ENCODE measurements at places on chromosomes 6 and 20.

- no peak for DNase-seq
Measured at GRCh38 chr6:33807606-33808005, 3.8 kb upstream of the MLN start.

DNA sequence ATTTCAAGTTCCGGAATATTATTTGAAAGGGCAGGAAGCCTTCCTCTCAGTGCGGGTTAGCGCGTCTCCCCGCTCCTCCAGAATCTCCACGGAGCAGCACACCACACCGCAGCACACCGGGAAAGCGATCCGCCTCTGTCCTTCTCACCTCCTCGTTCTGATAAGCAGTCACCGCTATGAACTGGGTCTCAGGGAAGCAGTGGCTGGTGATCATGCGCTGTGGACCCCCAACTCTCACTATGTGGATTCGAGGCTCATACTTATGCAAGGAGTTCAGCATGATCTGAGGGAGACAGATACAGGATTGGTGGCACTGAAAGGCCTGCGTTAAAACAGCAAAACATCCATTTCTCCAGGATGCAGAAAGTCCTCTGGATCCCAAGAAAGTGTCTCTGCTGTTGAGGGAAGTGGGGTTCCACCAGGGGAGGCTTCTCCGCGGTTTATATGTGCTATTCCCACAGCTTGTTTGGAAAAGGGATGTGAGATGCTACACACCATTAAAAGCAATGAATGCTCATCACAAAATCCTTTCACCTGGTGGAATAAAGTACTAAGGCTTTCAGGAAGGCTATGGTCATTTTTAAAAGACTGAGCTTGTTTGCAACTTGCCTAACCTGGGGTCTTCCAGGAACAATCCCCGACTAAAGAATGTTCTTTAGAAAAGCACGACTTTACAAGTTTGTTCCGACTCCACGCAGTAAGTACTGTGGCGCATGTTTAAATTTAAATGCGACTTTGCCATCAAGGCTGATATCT, 1.9 kb downstream of the TBXT start:
- no peak for DNase-seq

- DNase-seq, result peak; percentile 81
Measured at GRCh38 chr6:92110403-92110802, 1309.0 kb downstream of the EPHA7 start.

- no peak for DNase-seq
Measured at GRCh38 chr6:129490521-129491255, 219.3 kb downstream of the ARHGAP18 start.

GRCh38 chr6:168133168-168133561, 54.2 kb upstream of the FRMD1 start:
- no peak for DNase-seq

GRCh38 chr6:141510803-141511202, 621.9 kb upstream of the GJE1 start:
- DNase-seq, result no peak

DNA sequence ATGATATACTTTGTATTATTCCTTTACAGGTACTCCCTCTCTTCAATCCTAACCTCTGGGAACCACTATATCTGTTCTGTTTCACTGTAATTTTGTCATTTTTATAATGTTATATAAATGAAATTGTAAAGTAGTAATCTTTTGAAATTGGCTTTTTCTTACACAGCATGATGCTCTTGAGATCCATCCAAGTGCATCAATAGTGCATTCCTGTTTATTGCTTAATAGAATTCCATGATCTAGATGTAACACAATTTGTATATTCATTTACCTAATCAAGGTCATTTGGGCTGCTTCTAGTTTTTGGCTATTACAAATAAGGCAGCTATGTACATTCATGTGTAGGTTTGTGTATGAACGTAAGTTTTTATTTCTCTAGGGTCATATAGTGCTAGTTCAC, 174.6 kb downstream of the KHDC1L start:
- DNase-seq, result no peak

GRCh38 chr20:37414224-37415035, 68.5 kb downstream of the SRC start:
- no peak for DNase-seq

- DNase-seq, result no peak
Measured at GRCh38 chr20:46122516-46123481, 4.7 kb downstream of the CD40 start.

GRCh38 chr20:58131551-58132142, 96.8 kb downstream of the ANKRD60 start:
- peak; percentile 24 for DNase-seq

GRCh38 chr6:43776799-43777776, 7.1 kb downstream of the VEGFA start:
- no peak for DNase-seq

DNA sequence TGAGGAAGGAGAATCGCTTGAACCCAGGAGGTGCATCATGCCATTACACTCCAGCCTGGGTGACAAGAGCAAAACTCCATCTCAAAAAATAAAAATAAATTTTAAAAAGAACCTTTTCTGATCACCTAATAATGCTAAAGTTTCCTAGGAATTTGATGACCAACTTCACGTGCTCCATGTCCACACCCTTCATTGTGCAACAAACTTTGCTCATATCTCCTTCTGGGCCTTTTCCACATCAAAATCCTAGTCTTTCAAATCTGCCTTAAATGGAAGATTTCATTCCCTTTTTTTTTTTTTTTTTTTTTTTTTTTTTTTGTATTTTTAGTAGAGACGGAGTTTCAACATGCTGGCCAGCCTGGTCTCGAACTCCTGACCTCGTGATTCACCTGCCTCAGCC, 112.5 kb upstream of the LOC128125822 start:
- DNase-seq, result no peak

DNA sequence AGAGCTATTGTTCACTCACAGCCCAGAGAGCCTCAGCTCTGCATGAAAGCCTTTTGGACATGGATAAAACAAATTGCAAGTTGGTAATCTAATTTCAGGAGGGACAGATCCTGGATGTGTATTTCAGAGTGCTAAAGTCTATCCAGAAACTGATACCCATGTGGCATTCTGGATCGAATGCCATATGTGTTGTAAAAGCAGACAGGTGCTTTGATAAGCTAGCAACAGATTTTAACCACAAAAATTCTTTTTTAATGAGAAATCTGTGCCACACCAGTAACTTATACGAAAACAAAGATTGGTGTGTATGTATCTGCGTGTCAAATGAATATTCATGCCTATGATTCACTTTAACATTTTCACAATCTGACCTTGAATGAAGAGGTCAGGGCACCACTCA, 936.6 kb upstream of the MAP3K7 start:
- DNase-seq, result no peak

DNA sequence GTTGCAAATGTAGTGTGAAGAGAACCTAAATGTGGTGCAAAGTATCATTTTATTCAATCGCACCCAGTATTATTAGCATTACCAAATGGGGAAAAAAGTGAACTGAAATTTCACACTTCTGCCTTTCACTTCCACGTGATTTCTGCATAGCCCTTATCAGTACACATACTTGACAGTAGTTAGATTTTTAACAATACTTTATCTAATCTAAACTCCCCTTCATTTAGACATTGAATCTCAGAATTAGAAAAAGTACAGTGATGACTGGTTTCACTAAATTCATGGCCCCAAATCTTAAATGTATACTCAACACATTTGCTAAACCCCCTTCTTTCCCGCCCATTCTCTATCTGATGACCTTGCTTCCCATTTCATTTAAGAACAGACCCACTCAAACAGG, 14.3 kb downstream of the STX7 start:
- DNase-seq, result no peak

GRCh38 chr6:22248513-22249308, 48.1 kb downstream of the PRL start:
- DNase-seq, result no peak

GRCh38 chr20:38631155-38632022, 29.8 kb downstream of the ARHGAP40 start:
- DNase-seq, result no peak

DNA sequence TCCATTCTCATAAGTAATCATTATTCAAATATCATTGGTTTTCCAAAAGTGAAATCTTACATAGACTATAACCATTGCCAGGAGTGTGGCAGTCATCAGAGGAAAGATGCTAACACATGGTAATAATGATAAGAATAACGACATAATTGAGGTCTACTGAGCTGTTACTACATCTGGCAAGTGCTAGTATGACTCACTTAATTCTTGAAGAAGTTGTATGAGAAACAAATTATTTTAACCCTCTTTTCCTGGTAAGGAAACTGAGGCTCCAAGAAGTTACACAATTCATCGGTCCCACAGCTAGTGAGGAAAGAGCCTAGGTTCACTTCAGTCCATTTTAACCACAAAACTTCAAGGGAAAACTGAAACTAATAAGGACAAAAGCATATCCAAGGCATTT, 335.6 kb upstream of the BTBD3 start:
- no peak for DNase-seq

DNA sequence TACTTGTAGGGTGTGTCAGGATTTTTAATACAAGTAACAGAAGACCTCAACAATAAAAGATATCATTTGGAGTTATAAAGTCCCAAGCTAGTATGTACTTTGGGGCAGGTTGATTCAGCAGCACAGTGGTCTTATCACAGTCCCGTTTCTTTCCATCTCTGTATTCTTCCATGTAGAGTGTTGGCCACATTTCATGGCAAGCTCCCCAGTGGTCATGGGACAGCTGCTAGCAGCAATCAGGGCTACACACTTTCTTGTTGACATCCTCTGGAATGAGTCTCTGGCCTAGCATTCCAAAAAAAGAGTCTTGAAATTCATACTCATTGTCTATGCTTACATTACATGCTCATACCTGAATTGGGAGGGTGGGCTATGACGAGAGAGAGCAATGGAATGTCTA, 53.2 kb downstream of the SOBP start:
- DNase-seq, result no peak

- no peak for DNase-seq
Measured at GRCh38 chr20:38559764-38560163, 21.2 kb upstream of the ADIG start.

DNA sequence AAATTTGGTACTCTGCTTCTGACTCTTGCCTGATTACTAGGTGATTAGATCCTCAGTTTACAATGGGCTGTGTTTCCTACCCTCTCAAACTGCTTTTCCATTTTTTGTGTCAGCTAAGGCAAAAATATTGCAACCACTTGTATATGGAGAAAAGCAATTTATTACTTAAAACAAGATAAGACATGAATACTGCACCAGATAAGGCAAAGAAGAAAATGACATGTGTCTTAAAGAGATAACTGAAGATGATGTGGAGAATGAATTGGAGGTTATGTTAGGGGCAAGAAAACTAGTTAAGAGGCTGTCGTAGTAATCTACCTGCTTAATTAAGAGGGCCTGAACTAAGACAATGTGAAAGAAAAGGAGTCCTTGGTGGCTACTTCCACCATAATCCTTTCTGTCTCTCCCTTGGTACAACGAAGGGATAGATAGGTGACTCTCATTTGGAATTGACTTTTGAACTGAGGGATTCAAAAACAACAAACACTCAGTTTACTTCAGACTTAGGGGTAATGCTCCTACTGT, 16.3 kb upstream of the REV3L start:
- DNase-seq, result no peak

DNA sequence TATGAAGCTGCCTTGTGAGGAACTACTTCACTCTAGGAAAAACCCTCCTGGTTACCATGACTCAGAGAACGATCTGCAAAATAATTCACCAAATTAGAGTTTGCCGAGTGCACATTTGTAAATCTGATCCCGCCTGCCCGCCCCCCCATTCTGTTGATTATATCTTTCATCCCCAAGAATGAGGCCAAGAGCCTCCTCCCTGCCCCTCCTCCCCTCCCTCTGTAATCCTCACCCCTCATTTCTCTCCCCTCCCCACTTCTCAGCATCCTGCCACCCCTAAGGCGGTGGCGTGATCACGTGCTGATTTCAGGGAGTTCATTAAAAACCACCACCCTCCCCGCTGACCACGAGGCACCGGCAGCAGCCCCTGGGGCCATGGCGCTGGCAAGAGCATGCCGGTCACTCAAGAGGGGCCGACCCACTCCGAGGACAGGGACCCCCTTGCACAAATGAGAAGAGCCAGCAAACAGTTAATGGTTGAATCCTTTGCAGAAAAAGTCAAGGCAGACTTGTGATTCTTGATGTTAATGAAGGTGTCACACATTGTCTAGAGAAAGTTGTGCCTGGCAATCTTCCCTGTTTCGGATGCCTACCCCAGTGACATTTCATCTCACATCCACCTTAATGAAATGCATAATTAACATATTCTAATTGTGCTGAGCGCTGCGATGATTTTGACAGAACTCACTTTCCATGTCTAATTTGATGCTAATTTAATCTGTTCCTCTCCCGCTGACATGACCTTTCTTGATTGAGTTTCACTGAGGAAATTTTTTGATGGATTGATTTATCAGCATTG, 247.9 kb downstream of the ZNF217 start:
- DNase-seq, result no peak

DNA sequence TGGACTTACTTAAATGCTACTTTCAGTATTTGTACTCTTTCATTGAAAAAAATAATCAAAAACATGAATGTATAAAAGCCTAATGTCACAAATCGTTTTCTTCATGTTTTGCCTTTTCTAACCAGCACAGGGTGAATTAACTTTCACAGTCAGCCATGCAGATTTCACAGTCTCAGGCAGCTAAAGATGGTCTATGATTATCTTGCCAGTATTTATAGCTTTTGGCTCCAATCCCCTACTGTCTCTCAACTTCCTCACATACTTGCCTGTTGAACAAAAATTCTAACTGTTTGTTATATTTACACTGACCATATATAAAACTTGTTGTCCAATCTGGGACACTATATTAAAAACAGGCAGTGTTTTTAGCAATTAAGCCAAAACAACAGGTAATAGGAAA, 358.2 kb downstream of the ARHGAP18 start:
- no peak for DNase-seq

- no peak for DNase-seq
Measured at GRCh38 chr6:167847936-167848335, 21.2 kb downstream of the AFDN start.

GRCh38 chr6:140858381-140858971, 1274.2 kb upstream of the GJE1 start:
- DNase-seq, result no peak

DNA sequence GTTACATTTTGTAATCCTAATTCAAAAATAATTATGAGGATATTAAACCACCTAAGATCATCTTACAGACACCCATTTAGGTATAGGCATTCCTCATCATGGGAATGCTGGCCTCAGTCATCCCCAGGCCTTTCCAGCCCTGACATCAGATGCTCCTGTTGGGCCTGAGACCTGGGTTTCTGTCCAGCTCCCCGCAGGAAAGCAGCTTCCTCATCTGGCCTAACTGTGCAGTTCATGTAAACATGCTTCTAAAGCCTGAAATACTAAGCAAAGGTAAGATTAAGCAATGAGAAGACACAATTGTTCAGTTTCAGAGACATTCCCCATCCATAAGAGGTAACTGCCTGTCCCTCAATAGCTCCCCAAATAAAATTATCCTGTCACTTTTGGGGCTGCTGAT, 19.0 kb downstream of the ETV7 start:
- no peak for DNase-seq

DNA sequence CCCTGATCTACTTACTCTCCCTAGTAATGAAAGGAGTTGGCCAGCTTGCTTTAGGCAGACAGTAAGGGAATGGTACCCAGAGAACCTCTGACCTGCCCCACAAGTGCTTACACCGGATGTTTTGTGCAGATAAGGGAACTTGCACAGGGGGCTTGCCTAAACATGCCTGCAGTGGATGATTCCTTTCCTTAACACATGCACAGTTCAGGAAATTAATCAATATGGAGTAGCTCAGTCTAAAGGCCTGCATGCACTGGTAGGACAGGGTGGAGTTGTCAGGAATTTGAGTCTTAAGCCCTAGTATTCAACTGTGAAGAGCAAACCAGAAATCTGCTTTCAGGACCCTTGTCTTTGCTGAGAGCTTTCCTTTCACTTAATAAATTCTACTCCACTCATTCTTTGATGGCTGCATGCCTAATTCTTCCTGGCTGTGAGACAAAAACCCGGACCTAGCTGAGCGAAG, 3.9 kb upstream of the TRIM38 start:
- DNase-seq, result no peak

All from NCI-H1436 (cell line).